ENCODE measurements at places on chromosomes 2 and 18. TPM values are rescaled to one million over a fixed set of nuclear protein-coding genes. Genes with fewer than 3 reads are reported as not detected.

Gene KIF5C
- 16.9 TPM for total RNA-seq

Gene MARCHF4
- total RNA-seq = not detected

Gene LIPG
- 0.57 TPM for total RNA-seq

DNA sequence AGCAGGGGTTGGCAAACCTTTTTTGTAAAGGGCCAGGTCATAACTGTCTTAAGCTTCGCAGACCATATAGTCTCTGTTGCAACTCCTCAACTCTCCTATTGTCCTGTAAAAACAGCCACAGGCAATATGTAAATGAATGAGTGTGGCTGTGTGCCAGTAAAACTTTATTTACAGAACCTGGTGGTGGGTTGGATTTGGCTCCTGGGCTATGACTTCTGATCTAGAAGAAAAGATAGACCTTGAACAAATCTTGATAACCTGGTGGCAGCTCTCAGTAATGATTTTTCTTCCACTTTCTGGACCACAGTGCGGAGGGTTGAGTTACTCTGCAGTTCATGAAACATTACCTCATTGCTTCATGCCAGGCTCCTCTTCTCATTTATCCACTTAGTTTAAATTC, 139.3 kb downstream of the MYCN start:
- no peak for DNase-seq

GRCh38 chr2:88429929-88430328, 22.6 kb downstream of the FOXI3 start:
- DNase-seq = no peak

- DNase-seq = peak; percentile 90
These were observed 51.5 kb downstream of the HAUS1 start for GRCh38 chr18:46155641-46156051.

- no peak for DNase-seq
These were observed 213.4 kb upstream of the STK17B start for GRCh38 chr2:196384729-196385128.

GRCh38 chr2:62660087-62660486, 45.4 kb upstream of the EHBP1 start:
- DNase-seq = no peak

DNA sequence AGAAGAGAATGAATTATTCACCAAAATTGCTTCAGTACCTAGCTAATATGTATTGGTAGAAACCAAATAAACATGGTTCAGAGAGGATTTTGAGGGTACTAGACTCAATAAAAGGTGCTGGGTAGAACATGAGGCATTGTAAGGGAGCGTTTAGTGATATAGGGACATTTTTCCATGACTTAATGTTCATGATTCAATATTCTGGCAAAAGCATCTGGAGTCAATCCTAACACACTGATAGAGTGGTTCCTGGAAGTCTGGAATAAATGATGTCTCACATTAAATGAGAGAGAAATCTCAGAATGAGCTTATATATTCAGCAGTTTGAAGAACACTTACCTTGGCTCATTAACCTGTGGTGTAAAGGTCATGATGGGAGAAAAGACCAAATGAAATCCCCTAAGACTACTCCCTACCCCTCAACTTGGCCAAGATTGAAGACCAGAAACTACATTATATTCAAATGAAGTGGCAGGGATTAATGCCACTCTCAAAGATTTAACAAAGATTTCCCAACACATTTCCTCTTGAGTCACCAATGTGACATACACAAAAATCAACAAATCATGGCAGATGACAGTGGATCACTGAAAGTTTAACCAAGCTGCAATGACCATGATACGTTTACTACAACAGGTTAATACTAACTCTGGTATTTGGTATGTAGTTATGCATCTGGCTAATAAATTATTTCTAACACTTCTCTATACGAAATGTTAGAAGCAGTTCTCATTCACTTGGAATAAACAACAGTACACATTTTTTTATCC, 309.5 kb downstream of the SATB2 start:
- no peak for DNase-seq

- DNase-seq = no peak
These were observed 86.0 kb downstream of the THADA start for GRCh38 chr2:43509886-43510285.

DNA sequence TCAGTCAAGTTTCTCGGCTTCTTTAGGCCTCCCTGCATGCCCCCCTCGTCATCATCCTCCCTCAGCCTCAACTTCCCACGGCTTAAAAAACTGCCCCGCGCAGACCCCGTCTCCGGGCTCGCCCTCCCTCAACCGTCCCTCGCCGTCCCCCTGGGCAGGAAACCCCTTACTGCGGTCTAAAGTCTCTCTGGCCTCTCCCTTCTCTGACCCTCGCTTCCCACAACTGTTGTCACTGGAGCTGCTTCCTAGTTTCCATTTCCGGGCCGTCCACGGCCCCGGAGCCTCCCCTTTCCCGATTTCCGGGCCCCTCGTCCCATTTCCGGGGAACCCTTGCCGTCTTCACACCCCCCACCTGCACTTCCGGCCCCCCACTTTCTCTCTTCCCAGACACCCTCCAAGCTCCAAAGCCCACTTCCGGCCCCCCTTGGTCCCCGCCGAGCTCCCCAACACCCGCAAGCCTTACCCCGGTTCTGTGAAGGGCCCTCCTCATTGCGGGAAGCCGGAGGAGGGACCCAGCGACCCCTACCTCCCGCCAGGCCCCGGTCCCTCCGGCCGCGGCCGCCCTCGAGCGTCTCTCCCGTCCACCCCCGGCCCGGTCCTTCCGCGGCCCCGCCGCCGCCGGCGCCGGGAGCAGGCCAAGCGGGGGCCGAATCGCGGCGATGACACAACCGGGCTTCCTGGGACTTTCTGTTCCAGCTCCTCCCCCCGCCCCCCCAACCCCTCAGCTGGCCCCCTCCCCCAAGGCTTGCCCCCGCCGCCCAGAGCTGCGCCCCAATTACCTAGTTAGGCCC, 513 bp downstream of the TRIP12 start:
- peak; percentile 89 for DNase-seq

- no peak for DNase-seq
These were observed 23.4 kb upstream of the UGP2 start for GRCh38 chr2:63818271-63818670.
